ENCODE measurements at places on chromosomes 12 and 14. TPM values are rescaled to one million over a fixed set of nuclear protein-coding genes. Genes with fewer than 3 reads are reported as not detected.

CNIH1 gene
- 89.6 TPM for total RNA-seq

PRKCH gene
- 7.2 TPM for total RNA-seq

RPL10L gene
- total RNA-seq, result not detected

LRIG3 gene
- 324 TPM for total RNA-seq

STXBP6 gene
- total RNA-seq, result 0.65 TPM

TMCC3 gene
- total RNA-seq, result 3.7 TPM

TBK1 gene
- 30.0 TPM for total RNA-seq

GPRC5A gene
- 0.15 TPM for total RNA-seq

CLEC7A gene
- not detected for total RNA-seq

MYF6 gene
- not detected for total RNA-seq

PTCSC3 gene
- total RNA-seq, result not detected

OR4E1 gene
- total RNA-seq, result not detected

TRPV4 gene
- total RNA-seq, result 15.0 TPM

GUCY2C gene
- 2.4 TPM for total RNA-seq

APOF gene
- not detected for total RNA-seq

AGAP2 gene
- 0.44 TPM for total RNA-seq

WIF1 gene
- total RNA-seq, result not detected

Data from endodermal cell (in vitro differentiated cells).